ENCODE measurements at places on chromosomes 6 and 20. TPM values are rescaled to one million over a fixed set of nuclear protein-coding genes. Genes with fewer than 3 reads are reported as not detected.

Gene CLPSL2
- total RNA-seq = not detected

Gene ZNF165
- 0.45 TPM for total RNA-seq

Gene TFAP2C
- total RNA-seq = not detected

Gene KIAA0408
- 5.0 TPM for total RNA-seq

Gene CFAP61
- not detected for total RNA-seq
